ENCODE measurements at places on chromosomes 1 and 21.
A peak's percentile ranks its signal among the peaks of the same experiment; 100 is the strongest.

GRCh38 chr1:26404641-26405040 lies 6.0 kb upstream of the LIN28A start:
- no peak for DNase-seq

DNA sequence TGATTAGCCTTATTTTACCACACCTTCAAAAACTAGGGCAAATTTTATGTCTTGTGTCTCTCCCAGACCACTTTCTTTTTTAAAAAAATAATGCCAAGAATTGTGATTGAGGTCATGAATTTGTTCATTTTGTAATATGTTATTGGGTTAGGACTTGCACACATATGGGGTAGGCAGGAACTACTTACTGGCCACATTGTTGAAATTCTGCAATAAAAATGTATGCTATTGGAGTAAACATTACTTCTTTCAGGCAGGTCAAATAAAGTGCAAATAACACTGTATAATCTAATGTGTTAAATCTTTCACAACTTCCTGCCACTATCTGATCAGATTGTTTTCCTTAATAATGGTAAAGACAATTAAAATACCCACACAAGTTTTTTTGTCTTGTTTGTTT lies 166.6 kb upstream of the COL11A1 start:
- no peak for DNase-seq

GRCh38 chr1:37940299-37940947 lies 6.4 kb downstream of the INPP5B start:
- DNase-seq, result no peak

DNA sequence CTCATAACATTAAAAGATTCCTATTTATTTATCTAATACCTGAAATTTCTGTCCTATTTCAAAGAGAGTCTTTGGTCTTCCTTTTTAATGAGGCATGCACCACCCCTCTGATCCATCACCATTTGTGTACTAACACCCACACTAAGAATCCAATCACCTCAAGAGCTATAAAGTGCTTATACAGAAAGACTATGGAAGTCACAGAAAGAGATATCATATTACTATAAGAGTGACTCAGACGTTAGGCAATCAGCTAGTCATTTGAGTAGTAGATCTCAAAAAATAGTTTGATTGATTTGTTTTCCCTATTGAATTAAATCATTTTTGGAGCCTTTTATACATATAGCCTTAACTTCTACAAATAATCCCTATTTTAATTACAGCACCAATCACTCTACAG lies 46.1 kb downstream of the NME7 start:
- peak; percentile 82 for DNase-seq

DNA sequence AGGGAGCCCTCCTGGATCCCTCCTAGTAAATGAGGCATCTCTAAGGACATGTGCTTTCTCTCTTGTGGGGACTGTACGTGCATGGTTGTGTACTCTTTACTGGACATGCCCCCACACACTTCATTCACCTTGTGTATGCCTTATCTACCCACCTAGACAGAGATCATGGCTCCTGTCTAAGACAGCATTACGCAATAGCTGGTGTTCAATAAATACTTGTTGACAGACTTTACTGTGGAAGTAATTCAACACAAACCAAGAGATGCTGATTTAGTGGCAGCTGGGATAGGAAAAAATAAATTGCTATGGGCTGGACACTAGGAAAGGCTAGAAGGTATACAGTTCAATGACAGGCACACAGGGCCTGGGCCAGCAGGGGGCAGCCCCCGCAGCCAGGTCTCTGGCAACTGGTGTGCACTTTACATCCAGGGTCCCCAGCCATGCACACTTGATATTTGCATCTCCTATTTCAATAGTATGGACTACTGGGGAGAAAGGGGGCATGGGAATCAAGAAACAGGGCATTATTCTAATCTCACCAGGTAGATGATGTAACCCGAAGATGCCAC lies 24.2 kb downstream of the TRABD2B start:
- DNase-seq, result no peak

DNA sequence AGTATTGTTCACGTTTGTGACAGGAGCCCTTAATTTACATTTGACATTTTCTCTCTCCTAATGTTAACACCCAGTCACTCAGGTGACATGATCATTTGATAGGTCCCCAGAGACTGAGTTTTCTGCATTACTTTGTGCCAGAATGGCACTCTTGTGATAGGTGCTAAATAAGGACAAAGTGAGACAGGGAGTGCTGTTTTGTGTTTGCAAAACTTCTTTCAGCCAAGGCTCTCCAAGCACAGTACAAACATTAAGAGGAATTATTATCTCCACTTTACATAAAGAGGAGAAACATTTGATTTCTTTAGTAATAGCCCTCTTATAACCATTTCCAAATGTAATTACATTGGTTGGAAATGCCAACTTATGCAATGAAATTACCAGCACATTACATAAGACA lies 355.2 kb downstream of the NTNG1 start:
- DNase-seq, result no peak

DNA sequence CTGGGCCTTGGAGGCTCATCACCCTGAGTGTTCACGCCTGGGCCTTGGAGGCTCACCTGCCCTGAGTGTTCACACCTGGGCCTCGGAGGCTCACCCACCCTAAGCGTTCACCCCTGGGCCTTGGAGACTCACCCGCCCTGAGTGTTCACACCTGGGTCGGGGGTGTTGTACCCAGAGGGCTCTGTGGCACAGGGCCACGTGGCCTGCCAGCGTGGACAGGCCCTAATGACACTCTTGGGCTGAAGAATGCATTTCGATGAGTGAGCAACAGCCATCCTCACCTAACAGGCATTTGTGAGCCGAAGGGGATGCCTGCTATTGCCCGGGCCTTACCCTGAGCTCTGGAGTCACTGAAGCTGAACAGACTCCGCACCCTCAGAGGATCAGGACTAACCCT lies 17.5 kb downstream of the SLC19A1 start:
- DNase-seq, result no peak

DNA sequence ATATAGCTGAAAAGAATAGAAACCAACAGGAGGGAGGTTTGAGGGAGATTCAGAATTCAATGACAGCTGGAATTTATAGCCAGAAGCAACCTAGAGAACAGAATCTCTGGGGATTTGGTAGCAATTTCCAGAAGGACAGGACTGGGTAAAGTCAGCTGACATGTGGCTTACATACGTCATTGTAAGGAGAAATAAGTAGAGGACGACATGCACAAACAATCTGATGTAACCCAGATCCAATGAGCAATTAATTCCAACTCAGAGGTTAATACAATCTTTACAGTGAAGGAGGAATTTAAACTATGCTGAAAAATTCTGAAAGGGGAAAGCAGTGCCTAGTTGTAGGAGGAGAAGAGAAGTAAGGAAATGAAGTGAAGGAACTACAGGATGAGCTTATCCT lies 383.9 kb downstream of the PTBP2 start:
- DNase-seq, result no peak

GRCh38 chr1:184210862-184211261 lies 159.3 kb downstream of the TSEN15 start:
- no peak for DNase-seq

DNA sequence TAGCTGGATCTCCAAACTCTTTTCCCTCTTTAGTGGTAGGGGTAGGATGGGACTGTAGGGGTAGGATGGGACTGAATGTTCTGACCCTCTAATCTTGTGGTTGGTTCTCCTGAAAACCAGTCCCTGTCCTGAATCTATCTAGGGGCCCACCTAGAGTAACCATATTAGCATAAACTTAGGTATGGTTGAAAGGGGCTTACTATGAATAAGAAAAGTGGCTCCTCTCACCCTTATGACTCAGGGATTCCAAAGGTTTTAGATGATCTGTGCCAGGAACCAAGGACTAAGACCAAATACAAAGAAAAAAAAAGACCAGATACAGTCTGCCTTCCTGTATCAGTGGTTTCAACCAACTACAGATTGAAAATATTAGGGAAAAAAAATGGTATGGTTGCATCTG lies 28.9 kb downstream of the RNF2 start:
- DNase-seq, result no peak

- DNase-seq, result no peak
Observed at GRCh38 chr1:40965531-40965930, 14.0 kb upstream of the CTPS1 start.

- DNase-seq, result no peak
Observed at GRCh38 chr1:30824736-30825429, 67.3 kb upstream of the LAPTM5 start.

DNA sequence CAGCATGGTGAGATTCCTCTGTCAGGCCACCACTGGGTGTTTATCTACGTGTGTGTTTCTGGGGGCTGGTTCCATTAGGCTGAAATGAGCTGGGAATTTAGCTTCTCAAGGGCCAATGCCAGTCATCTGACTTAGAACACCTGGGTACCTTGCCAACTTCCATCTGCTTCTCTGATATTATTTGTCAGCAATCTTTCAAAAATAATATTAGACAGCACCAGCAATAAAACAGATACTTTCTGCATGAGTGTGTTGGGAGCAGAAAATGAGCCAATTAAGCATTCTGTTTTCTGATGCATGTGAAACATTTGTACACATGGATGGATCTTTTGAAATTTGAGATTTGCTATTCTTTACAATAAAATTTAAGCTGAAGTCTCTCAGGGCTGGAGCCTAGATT lies 124.1 kb downstream of the RYR2 start:
- no peak for DNase-seq

DNA sequence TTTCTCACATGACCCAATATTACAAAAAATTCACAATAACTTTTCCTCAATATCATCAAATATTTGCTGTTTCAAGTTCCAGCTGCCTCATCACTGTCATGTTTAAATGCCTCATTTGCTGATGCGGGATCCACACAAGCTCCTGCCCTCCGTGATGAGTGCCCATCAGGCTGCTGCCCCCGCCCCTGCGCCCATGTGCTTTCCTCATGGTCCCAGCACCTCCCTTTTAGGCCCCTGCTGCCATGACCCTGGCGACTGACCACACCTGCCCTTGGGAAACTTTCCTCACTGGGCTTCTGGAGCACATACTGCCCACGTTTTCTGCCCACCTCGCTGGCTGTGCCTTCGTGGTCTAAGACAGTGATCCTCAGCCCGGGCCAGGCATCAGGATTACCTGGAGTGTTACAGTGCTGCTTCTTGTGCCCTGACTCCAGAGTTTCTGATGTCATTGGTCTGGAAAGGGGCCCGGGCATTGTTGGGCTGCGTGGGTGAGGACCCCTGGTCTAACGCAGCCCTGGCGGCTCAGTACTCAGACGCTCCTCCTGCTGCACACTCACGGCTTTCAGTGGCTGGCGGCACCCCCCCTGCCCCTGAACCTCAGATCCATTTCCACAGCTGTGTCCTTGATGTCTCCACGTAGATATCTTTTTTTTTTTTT lies 20.5 kb downstream of the PLEKHM2 start:
- DNase-seq, result no peak

GRCh38 chr1:58971629-58972140 lies 187.8 kb upstream of the JUN start:
- DNase-seq, result peak; percentile 82

DNA sequence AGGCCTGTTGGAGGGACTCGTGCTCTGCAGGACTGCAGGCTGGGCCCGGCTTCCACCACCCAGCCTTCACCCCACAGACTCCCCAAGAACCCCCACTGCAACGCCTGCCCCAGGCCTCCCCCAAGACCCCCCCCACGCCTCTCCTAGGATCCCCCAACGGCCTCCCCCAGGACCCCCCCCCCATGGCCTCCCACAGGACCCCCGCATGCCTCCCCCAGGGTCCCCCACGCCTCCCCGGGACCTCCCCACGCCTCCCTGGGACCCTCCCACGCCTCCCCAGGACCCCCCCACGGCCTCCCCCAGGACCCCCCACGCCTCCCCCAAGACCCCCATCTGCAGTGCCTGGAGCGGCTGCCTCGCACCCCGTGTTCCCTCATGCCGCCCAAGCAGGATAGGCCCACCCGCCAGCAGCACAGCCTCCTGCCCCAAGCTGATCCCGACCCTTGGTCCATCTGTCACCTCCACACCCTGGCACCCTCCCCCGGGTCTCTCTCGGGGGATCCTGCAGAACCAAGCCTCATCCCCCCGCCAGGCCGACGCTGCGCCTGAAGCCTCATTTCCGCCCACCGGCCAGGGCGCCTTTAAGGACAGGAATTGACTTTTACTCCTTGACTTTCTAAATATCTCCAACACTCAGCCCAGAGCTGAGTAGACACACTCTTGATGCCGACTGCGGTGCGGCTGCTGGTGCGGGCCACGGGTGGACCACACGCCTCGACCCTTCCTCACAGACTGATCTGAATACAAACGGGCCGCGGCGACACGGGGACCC lies 14.1 kb upstream of the RNF223 start:
- no peak for DNase-seq

DNA sequence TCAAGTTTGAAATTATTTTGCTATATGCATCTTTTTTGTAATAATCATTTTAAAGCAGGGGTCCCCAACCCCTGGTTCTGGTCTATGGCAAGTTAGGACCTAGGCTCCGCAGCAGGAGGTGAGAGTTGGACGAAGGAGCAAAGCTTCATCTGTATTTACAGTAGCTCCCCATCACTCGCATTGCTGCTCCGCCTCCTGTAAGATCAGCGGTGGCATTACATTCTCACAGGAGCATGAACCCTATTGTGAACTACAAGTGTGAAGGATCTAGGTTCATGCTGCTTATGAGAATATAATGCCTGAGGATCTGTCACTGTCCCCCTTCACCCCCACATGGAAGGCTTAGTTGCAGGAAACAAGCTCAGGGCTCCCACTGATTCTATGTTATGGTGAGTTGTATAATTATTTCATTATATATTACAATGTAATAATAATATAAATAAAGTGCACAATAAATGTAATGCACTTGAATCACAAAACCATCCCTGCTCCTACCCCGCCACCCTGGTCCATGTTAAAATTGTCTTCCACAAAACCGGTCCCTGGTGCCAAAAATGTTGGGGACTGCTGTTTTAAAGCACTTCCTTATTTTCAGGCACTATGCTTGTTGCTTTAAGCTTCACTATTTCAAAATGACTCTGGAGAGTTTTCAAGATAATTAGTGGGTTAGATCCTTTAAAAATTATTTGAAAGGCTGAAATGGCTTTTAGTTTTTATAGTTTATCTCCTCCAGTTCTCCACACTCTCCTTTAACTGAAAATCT lies 74.8 kb downstream of the PLA2G4A start:
- DNase-seq, result peak; percentile 28

GRCh38 chr1:177328251-177328650 lies 157.5 kb downstream of the BRINP2 start:
- no peak for DNase-seq
